ENCODE measurements at places on chromosomes 1 and 21. TPM values are rescaled to one million over a fixed set of nuclear protein-coding genes. Genes with fewer than 3 reads are reported as not detected.

TBX19 gene
- 6.3 TPM for total RNA-seq

PGLYRP4 gene
- not detected for total RNA-seq

HMGN2 gene
- 166 TPM for total RNA-seq

RGL1 gene
- 38.9 TPM for total RNA-seq

TRIM67 gene
- not detected for total RNA-seq

AZIN2 gene
- 3.1 TPM for total RNA-seq

FALEC gene
- total RNA-seq, result not detected

LCE1F gene
- total RNA-seq, result not detected

Data from upper lobe of left lung (tissue), 6 donors.